Stromal cell of bone marrow (primary cell): ENCODE measurements at places on chromosomes 1 and 21.

- DNase-seq: peak; percentile 8
Measured at GRCh38 chr1:172883387-172883791, 167.4 kb downstream of the TNFSF18 start.

DNA sequence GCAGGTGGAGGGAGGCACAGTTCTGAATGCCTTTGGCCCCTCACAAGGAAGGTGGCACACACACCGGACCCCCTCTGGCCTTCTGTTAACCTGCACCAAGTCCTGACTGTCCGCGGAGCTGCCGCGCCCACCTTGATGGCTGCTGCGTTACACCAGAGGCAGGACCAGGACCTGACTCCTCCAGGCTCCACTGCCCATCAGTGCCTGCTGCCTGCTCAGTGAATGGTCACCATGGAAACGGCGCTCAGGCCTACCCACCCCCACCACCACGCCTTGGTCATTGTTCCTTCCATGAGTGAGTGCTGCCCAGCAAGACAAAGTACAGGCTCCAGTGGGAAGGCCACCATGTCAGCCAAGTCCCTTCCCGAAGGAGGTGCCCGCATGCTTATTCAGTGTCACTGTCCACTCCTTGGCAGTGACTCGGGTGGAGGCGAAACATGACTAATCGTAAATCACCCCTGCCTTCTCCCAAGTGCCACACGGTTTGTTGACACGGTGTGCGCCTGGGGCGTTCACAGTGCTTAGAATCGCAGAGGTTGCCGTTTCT is 57.3 kb downstream of the SLC37A1 start:
- DNase-seq: no peak

DNA sequence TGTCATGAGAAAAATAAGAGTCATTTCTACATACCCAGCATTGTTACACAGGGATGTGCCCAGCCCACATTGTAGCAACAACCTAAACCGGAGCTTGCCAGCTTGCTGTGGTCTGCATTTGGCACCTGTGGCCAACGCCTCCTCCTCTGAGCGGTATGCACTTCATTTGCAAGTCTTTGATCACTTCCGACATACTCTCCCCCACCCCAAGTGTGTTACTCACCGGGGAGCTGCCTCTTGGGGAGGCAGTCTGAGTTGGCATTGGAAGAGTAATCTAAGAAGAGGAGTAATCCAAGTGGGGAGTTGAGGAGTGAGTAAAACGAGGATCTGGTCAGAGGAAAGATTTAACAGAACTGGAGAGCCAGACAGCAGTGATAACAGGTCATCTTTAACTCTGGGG is 3.8 kb downstream of the BCL9 start:
- peak; percentile 67 for DNase-seq

GRCh38 chr1:159946242-159947187 is 1.1 kb upstream of the IGSF9 start:
- DNase-seq: no peak

GRCh38 chr1:51861669-51862068 is 16.9 kb downstream of the NRDC start:
- DNase-seq: no peak

DNA sequence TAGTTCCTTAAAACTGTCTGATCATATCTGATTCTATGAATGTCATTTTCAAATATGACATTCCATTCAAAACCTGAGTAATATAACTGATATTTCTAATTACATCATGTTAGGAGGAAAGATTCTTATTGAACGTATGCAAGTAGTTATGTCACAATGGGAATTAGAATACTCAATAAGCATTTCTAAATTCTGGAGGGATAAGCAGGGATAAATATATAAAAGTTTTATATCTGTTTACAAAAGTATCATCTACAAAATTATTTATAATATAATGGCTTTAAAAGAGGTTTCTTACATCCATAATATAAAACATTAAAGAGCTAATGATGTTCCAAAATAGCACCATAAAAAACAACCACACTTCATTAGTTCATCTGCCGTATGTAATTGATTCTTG is at the start of gene OR14A2:
TSS of gene OR14A2 (minus strand) at position 101 of the 400 bp plus-strand sequence.
- no peak for DNase-seq

GRCh38 chr1:201419746-201420607 is 1.6 kb downstream of the TNNI1 start:
- DNase-seq: no peak

DNA sequence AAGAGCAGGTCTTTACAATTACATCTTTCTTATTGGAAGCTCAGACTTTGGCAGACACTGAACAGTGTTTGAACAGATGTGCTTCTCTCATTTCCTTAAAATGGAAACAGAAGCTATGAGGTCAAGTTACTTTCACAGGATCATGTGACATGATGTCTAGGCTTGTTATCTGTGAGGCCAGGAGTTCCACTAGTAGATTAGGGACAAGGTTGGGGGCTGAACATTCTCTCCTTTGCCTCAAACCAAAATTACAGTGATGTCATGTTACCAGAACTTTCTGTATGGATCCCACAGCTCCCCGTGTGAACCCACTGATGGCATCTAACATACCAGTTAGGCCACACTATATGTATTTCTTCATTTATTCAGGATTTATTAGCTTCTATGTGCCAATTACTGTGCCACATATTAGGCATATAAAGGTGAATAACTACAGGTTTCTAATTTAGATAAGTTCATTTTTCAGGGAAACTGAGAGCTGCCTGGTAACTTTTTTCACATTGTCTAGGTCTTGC is 6.0 kb downstream of the DYNLT5 start:
- no peak for DNase-seq

DNA sequence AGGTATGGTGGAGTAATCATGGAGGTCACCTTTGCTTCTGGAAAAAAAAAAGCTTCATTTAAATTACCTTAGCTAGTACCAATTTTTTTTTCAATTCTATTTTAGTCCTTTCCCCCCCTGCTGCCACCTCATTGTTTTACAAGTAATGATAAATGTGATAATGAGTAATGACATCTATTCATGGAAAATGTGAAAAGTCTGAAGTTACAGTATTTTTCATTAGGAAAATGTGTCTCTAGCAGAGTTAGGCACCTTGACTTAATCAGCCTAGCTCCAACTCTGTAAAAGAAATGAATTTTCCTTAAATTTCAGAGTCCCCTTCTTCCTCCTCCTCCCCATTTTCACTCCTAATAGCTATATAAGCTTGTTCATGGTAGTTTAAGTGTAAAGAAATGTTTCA is 204.9 kb upstream of the USP25 start:
- DNase-seq: no peak

GRCh38 chr1:25550683-25551310 is 7.4 kb downstream of the LDLRAP1 start:
- DNase-seq: no peak

DNA sequence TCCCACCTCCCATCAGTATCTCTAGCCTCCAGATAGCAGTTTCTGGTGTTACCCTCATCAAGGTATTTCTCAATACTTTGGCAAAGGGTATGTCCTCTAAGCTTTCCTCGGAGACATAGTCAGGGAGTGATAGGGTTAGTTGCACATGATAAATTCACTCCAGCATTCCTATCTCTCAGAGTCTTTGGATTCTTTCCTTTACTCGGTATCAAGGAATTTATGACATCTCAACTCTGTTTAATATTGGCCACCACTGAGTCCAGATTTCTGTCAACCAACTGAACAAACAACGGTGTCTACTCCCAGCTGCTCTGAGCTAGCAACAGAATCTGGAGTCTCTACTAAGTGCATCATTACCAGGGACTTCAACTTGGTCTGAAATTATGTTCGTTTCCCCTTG is 233.4 kb downstream of the TM2D1 start:
- DNase-seq: no peak

DNA sequence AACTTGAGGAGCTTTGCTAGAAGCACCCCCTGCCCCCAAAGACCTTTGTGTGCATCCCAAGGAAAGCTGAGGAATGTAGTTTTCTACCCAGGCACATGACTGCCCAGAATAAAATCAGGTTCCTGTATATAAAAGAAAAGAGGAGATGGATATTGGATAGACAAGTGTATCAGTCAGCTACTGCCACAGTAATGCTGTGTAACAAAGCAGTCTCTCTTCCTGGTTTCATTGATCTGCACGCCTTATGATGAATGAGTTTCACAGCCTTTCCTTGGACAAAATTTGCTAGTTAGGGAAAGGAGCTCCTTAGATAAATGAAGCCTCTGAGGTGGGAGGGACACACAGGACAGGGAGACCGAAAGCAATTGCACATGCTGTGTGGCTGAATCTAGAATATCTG is 108.9 kb downstream of the TAS1R2 start:
- DNase-seq: no peak

DNA sequence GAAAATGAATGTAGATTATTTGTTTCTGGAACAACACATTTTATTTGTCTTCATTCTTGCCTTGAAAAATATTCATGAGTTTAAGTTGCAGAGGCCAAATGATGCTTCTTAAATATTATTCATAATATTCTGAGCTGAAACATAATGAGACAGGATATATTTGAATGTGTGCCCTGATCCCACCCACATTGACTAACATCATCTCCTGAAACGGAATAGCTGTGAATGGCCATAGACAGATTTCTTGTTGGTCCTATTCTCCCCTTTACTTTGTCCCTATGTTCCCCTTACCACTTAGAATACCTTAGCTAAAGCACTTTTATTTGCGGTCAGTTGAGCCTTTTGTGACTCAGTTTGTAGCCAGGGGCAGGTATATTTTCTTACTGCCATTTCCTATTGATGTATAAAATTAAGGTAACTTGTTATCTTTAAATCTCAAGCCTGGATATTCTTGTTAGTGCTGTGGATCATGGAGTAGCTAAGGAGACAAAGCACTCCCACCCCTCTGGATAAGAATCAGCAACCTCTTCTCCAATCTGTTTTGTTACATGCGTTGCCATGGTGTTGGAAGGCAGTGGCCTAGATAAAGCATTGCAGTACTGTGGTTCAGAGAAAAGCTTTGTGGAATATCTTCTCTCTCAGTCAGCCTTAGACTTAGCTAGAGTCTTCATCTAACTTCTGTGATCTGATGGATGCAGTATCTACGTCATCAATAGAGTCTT is 478.5 kb upstream of the DEPDC1 start:
- DNase-seq: no peak

DNA sequence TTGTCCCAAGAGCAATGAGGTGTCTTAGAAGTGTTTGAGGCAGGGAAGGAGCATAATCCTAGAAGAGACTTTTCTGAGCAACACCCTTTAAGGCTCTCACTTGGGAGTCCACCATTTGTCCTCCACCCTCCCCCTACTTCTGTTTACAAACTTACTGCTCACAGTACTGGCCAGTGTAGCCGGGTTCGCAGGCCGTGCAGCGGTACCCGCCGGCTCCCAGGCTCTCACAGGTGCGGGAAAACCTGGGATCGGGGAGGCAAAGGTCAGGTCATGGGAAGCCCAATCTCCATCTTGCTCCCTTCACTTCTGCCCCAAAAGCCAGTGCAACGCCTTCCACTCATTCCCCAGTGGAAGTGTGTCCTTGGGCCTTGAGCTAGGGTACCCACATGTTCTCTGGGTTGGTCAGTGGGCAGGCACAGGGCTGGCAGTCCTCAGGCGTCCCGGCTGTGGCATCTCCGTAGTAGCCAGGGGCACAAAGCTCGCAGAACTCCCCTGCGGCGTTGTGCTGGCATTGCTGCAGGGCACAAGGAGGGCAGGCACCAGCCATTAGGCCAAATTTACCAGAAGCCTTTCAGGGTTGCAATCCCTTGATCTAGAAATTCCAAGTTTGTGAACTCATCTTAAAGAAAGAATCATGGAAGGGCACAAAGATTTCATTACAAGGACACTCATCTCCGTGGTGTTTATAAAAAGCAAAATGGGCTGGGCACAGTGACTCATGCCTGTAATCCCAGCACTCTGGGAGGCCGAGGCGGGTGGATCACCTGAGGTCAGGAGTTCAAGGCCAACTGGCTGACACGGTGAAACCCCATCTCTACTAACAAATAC is 49.8 kb downstream of the LDLRAD2 start:
- DNase-seq: peak; percentile 36

- DNase-seq: no peak
Measured at GRCh38 chr21:36704958-36705678, 6.2 kb downstream of the SIM2 start.

DNA sequence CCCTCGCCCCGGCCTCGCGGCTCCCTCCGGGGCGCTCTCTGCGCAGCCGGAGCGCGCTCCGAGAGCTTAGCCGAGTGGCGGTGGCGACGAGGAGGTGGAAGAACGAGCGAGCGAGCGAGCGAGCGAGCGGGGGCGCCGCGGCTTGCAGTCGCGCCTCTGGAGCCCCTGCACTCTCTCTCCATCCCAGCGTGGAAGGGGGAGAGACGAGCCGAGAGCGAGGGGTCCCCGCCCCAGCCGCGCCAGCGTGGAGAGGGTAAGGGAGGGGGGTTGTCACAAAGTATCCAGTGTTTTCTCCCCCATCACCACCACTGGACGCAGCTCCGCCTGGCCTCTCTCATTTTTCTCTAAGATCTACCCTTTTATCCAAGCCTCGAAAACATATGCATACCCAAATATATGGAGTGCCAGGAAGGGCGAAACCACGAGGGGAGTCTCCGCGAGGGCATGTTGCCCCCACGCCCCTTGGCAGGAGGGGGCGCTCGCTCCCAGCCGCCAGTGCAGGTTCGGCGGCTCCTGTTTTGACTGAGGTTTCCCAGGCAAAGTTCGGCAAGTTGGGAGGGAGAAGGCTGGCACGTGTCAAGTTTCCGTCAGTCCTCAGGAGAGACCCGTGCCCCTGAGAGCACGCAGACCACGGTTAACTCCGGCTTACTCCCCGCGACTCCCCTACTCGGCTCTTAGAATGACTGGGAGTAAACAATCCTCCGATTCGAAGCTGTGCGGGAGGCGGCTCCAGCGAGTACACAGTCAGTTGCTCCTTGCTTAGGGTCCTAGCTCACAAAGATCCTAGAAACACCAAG is 569 bp upstream of the DAB1 start:
- no peak for DNase-seq

DNA sequence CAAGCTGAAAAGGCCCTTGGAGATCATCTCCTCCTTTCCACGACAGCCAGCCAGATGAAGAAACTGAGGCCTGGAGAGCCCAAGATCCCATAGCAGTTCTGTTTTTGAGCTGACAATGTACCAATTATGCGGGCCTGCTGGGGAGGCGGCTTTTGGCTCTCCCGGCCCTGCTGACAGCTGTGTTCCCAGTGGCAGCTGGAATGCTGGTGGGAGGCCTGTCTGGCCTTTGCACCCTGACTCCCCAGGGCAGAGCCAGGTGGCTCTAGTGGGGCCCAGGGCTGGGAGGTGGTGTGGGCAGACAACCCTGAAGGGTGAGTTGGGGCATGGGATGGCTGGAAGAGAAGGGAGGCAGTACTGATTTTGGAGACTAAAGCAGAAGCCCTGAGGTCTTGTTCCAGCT is 30.7 kb upstream of the WASF2 start:
- no peak for DNase-seq

- no peak for DNase-seq
Measured at GRCh38 chr1:158893654-158894053, 37.7 kb upstream of the PYHIN1 start.

- DNase-seq: no peak
Measured at GRCh38 chr1:27225621-27226020, 8.8 kb upstream of the WDTC1 start.

- DNase-seq: no peak
Measured at GRCh38 chr1:59737638-59738037, 77.1 kb upstream of the HOOK1 start.
